NCI-H2081 (cell line): ENCODE measurements at places on chromosomes 11 and 22.

DNA sequence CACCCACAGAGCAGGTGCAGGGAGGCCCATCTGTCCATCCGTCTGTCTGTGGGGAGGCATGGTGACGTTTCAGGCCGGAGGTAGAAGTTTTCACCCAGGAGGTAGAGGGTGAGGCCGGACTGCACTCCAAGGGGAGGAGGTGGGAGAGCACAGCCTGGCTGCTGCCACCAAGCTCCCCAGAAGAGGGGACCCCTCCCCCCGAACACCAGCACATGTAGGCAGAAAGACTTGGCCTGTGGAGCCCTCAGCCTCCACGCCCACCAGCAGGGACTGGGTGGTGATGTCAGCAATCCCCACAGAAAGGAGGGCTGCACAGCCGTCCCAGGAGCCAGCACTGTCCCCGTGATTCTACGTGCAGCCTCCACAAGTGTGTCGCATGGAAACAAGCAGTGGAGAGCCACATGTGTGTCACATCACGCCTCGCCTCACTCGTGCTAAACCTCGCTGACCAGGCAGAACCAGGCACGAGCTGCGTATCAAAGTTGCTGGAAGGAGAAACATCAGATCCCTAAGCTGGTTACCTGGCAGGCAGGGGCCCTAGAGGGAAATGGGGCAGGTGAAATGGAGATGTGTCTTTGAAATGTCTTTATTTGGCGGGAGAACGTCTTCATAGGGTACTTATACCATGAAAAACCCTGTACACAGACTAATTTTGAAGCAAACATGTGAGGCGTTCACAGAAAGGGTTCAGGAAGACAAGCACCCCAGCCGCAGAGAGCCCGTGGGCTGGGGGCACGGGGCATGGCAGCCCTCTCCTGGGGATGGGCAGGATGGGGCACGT is 49.1 kb downstream of the CDKN1C start:
- no peak for DNase-seq

DNA sequence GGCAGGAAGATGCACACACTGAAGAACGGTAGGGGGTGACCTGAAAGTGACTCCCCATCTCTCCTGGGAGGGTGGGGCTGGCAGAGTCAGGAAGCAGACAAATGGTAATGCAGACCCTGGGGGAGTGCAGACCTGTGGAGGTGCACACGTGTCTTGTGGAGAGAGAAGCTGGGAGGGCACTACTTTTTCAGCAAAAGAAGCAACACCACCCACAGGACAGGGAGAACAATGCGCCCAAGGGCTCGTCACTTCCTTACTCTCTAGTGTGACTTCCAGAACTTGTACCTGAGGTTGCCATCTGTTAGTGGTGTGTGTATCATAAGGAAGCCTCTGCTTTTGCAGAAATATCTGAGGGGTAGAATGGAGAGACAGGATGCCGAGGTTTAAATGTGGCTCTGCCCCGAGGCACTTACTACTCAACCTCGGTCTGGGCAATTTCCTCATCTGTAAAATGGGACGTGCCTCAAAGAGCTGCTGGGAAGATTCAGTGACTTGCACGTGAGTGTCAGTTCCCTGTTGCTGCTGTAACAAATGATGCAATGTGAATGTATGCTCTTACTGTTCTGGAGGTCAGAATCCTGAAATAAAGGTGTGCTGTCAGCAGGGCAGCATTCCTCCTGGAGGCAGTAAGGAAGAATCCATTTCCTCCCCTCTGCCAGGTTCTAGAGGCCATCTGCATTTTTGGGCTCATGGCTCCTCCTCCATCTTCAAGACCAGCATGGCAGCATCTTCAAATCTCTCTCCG is 323.4 kb downstream of the SHANK2 start:
- no peak for DNase-seq

- DNase-seq, result no peak
Measured at GRCh38 chr22:36182056-36182455, 19.6 kb downstream of the APOL4 start.

- no peak for DNase-seq
Measured at GRCh38 chr11:16678466-16679116, 59.9 kb upstream of the C11orf58 start.

DNA sequence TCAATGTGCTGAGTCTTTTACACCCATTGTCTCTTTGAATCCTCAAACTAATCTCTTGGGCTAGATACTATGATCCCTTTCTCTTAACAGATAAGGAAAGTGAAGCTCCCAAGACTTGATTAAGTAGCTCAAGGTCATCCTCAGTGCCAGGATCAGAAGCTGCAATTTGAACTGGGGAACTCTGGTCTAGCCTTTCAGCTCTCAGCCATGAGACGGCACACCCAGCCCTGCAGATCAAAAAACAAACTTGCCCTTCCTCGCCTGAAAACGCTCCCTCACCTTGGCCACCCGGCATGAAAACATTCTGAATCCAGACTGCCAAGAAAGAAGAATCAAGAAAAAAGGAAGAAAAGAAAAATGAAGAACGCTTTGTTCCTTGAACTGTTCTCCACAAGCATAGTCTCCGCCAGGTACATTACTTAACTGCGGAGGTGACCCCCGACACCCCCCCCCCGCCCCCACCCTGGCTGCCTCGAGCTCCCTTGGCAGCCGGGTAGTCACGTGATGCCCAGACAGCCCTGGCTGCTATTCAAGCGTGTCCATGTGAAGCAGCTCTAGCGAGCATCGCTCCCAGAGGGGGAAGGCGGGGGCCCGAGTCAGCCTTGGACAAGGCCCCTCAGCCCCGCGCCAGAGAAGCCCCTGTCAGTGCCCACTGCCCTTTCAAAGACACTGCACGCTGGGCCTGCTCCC is 451.2 kb downstream of the MIAT start:
- no peak for DNase-seq

DNA sequence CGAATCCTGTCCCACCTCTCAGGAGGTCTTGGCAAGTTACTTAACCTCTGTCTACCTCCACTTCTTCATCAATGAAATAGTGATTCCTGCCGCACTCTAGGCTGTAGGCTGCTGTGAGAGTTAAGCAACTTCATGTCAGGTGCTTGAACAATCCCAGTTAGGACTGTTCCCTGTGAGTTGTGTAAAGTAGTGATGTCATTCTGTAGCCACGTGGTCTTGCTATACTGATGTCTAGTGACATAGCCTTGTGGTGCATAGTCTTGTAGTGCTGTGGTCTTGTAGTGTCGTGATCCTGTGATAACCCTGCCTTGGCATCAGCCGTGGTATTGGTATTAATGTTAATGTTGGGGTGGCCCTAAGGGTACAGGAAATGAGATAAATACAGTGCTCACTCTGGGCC is 30.3 kb upstream of the PRR5 start:
- no peak for DNase-seq

DNA sequence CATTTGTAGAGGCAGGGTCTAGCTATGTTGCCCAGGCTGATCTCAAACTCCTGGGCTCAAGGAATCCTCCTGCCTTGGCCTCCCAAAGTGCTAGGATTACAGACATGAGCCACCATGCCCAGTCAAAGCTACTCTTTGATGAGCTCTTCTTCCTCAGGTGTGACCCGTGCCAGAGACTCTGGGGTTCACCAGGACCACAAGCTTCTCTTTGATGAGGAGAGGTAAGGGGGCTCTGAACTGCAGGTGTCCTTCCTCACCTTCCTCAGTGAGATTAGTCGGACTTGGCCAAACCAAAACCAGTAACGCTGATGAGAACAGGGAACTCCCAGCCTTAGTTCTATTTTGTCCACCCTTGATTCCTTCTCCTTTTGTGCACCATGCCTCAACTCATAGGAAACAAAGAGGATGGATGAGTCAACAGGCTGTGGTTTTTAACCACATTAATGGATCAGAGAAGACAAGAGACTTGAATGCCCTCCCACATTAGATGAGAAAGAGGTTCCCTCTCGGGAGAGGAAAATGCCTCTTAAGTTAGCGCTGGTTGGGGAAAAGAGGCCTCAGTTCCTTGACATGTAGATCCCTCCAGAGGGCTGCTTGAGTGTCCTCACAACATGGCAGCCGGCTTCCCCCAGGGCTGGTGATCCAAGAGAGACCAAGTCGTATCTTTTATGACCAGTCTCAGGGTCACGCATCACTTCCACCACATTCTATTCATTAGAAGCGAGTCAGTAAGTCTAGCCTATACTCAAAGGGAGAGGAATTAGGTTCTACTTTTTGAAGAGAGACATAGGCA is 25.7 kb upstream of the CTR9 start:
- no peak for DNase-seq

DNA sequence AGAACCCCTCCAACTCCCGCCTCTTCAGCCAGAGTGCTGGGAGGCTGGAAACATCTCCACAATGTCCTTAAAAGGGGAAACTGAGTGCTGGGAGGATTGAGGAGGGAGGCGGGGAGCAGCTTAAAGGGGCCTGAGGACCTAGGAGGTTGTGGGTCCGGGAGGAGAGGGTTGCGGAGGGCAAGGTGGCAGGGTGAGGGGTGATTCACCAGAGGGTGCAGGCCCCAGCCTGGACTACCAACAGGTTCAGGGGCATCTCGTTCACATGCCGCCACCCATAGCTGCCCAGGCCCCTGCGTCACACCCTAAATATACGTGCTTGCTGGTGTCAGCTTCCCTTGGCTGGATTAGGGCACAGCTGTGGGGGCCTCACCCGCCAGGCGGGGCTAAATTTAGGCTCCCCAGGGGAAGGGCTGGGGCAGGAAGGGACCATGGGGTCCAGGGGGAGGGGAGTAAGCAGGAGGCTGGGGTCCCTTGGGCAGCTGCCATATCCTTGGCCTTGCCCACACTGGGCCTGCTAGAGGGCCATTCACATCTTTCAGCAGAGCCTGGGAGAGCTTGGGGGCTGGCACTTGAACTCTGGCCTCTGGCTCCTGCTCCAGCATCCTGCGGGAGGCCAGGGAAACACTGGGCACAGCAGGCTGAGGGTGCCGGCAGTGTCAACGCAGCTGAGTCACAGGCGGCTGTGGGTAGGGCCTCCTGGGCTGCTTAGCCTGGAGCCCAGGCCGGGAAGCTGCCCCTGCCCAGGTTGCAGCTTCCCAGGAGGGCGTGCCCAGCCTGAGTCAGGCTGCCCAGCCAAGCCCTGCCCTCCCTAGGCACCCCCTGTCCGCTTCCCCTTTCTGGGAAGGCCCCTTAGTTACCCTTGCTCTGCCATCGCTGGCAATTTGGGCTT is 1.3 kb downstream of the EHBP1L1 start:
- no peak for DNase-seq

DNA sequence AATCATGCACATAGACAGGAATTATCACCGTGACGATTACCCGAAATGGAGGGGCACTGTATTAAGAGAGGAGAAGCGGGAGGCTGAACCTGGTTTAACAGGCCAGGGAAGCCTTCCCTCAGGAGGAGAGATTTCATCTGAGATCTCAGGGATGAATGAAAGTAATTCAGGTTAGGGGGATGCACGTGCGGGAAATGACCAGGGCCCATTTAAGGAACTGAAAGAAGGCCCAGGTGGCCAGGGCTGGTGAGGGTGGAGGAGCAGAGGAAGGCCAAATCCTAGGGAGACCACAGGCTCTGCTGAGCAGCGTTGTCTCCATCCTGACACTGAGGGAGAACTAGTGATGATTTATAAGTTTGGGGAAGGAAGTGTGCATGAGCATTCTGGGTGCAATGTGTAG is 16.3 kb upstream of the OPCML start:
- DNase-seq, result no peak

DNA sequence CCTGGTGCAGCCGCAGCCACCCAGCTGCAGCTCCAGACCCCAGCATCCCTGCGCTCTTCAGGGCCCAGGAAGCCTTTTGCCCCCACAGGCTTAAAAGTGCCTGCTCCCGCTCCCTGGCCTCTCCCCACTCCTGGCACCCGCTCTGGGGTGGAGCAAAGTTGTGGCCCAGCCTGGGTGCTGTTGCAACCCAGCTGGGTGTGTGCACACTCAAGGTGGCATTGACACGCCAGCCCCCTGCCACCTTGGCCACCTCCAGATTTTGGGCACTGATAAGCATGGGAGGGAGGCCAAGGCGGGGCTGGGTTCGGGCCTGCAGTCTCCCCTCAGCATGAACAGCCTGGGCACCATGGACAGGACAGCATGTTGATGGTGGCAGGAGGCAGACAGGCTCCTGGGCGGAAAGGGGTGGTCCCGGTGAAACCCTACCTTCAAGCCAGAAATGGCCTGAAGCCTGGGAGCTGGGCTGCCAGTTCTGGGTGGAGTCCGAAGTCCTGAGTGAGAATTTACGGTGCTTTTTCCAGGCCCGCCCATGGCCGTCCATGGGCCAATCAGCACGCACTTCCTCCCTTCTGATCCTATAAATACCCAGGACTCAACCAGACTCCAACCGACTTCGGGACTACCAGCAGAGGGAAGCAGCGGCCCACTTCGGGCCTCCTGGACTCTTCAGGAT is 23.6 kb upstream of the RNASEH2C start:
- no peak for DNase-seq

GRCh38 chr22:47163856-47164513 is 401.5 kb downstream of the TBC1D22A start:
- DNase-seq, result no peak

DNA sequence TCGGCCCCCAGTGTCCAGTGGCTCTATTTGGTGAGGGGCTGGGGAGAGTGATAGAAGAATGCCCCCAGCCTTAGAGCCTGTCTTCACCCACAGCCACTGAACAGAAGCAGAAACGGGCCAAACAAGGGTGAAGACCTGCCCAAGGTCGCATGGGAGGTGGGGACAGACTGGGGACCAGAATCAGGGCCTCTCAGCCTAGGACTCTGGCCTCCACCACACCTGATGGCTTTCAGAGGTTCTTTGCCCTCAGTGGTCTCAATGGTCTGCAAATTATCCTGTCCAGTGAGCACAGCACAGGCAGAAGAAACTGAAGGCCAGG is 4.5 kb upstream of the MYRF start:
- no peak for DNase-seq

- DNase-seq, result no peak
Measured at GRCh38 chr22:28629420-28630176, 50.0 kb downstream of the TTC28 start.

GRCh38 chr11:61153593-61154095 is 7.6 kb downstream of the VPS37C start:
- DNase-seq, result no peak

GRCh38 chr11:119188887-119189286 is 3.6 kb downstream of the NHERF4 start:
- no peak for DNase-seq

GRCh38 chr22:37669586-37669985 is 5.8 kb upstream of the LGALS1 start:
- no peak for DNase-seq

- DNase-seq, result no peak
Measured at GRCh38 chr11:110530900-110531741, 101.4 kb downstream of the FDX1 start.

GRCh38 chr11:87304412-87304811 is 266.7 kb downstream of the TMEM135 start:
- no peak for DNase-seq

DNA sequence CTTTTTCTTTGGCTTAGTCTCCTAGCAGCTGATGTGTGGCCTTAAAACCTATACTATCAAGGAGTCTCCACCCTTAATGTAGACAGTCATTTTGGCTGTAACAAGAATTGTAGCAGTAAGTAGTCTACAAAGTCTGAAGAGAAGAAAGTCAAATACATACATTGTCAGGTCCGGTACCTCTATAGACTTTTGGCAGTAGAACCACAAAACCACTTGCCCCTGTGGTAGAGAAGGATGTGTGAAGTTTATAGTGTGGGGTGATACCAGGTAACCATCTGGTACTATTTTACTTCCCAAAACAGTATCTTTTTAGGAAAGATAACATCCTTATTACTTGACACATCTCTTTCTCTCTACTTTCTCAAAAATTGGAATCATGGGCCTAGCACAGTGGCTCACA is 15.1 kb downstream of the ATG13 start:
- DNase-seq, result no peak
